Stimulated activated CD8-positive, alpha-beta memory T cell treated with anti-CD3 and anti-CD28 coated beads, Interleukin-7, amount 100 ng/mL, for 4 hours (primary cell): ENCODE measurements at places on chromosomes 11 and 22.

DNA sequence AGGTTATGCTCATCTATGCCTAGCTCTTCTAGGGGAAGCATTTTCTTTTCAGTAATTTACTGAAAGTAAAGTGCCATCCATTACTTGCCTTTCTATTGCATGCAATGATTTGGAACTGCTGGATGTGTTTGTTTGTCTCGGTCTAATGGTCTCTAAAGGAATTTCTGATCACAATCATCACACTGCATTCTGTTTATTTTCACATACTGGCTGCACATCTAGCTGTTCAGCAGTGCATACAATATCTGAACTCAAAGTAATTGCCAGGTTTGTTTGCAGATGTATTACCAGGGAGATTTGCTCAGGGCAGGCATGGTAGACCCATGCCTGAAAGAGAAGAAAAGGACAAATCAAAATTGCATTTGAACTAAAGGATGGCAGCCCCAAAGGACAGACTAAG is 36.4 kb upstream of the CWF19L2 start:
- no peak for DNase-seq

DNA sequence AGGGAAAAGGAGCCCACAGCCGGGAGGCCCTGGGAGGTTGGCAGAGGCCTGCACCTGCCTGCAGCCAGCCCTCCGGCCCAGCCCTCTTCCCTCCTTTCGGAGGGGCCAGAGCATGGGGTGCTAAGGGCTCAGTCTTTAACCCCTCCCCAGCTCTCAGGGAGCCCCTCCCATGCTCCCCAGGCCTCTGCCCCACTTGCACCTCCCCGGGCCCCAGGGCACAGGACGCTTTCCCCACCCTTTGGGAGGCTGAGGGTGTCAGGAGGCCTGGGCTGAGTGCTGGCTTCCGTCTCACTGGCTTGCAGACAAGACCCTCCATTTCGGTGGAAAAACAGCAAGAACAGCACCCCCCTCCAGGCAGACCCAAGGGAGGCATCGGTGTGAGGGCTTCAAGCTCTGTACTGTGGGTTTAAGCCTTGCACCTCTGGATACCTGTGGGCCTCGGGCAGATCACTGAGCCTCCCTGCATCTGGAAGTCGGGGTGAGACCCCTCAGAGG is 7.3 kb downstream of the ASCL2 start:
- DNase-seq, result no peak

- DNase-seq, result no peak
Measured at GRCh38 chr11:112374486-112375140, 114.0 kb upstream of the PLET1 start.

- DNase-seq, result no peak
Measured at GRCh38 chr11:89487016-89487415, 4.2 kb downstream of the NOX4 start.

DNA sequence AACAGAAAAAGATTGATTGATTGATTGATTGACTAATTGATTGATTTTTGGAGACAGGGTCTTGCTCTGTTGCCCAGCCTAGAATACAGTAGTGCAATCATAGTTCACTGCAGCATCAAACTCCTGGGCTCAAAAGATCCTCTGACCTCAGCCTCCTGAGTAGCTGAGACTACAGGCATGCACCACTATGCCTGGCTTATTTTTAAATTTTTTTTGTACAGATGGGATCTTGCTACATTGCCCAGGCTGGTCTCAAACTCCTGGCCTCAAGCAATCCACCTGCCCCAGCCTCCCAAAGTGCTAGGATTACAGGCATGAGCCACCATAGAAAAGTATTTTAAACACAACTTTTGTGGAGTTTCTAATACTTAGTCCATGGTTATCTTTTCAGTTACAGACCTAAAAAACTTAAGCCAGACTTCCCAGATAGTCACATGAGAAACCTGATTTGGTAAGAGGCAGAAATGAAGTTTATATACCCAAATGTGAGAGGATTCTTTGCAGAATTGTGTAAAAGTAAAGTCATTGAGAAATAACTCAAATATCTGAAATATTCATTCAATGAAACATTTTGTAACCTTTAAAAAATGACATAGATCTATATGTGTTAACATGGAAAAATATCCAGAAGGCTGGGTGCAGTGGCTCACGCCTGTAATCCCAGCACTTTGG is 186.5 kb downstream of the SWAP70 start:
- no peak for DNase-seq

DNA sequence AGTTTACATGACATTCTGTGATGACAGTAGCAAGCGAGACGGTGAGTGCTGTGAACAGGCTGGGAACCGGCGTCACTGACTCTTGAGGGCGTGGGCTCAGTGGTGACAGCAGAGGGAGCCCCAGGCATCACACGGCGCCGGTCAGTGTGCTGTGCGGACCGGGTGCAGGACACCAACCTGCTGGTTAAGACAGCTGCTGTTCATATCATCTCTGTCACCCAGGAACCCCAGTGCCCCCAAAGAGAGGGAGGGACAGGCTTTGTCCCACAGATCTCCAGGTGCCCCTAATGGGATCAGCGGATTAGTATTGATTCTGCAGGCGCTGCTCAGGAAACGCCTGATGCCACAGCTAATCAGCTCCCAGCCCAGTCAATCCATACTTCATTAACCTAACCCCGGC is 18.4 kb downstream of the B3GAT1 start:
- no peak for DNase-seq

DNA sequence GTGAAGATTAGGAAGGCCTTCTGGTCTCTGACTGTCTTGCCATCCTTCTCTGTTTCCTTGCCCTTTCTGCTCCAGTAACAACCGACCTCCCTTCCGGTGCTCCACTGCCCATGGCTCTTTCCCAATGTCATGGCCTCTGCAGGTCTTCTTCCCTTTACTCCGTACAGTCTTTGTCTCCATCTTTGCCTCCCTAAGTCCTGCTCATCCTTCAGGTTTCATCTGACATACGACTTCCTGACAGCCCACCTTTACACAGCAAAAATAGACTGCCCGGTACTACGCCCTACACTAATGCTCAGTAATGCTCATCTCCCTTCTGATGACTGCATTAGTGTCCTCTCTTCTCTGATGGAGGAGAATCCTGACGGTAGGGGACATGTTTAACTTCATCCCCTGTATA is 63.9 kb downstream of the FBXO7 start:
- no peak for DNase-seq

GRCh38 chr11:17542249-17542648 is 2.0 kb downstream of the USH1C start:
- no peak for DNase-seq

DNA sequence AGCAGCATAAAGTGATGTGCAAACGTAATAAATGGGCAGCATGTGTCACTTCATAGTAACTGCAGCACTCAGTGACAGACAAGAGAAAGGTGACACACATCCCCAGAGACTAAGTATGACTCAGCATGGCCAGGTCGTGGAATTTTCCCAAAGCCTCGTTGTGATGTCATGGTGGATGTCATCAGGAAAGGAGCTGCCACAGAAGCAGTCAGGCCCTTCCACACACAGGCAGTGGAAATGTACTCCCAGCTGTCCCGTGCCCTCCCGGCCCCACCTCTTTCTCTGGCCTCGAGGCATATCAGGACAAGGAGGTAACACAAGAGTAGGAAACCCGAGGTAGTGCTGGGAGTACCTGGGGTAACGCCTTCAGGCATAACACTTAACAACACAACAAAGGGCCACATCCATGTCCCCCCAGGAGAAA is 8.1 kb downstream of the PC start:
- no peak for DNase-seq

GRCh38 chr22:48607901-48608662 is 1219.6 kb downstream of the BRD1 start:
- no peak for DNase-seq

DNA sequence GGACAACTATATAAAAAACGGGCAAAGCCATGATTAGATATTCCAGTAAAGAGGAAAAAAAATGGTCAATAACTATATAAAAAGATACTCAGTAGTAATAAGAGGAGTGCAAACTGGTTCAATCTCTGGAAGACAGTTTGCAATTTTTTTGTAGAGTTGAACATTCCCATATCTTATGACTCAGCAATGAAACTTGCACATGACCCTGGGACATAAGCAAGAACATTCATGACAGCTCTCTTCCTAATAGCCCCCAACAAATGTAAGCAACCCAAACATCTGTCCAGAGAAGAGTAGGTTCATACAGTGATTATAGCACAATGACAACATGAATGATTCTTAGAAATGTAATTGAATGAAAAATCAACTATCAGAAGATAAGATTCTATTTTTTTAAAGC is 21.8 kb upstream of the CSF2RB start:
- no peak for DNase-seq

- DNase-seq, result no peak
Measured at GRCh38 chr22:31193092-31193491, 19.0 kb upstream of the LIMK2 start.

GRCh38 chr11:86369668-86370067 is 5.0 kb upstream of the CCDC81 start:
- DNase-seq, result no peak

GRCh38 chr11:120178561-120179056 is 32.2 kb upstream of the OAF start:
- no peak for DNase-seq

GRCh38 chr11:8097926-8098325 is 16.9 kb downstream of the TUB start:
- DNase-seq, result no peak

DNA sequence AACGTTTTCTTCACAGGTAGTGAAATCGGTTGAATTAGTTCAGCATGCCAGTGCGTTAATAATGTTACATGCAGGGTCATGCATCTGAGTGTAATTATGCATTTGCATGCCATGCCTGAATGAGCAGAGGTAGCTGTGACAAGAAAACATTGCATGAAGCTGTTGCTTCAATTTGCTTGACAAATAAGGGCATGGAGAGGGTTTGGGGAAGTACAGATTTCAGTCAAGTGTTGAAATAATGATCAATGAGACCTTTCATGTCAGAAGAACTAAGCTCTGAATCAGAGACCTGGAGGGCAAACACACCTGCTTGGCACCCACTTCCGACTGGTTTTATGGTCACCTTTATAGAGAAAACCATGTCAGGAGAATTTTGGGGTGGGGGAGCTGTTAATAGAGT is 221.4 kb downstream of the DBX1 start:
- DNase-seq, result no peak
